ENCODE measurements at places on chromosomes 2 and 18.

DNA sequence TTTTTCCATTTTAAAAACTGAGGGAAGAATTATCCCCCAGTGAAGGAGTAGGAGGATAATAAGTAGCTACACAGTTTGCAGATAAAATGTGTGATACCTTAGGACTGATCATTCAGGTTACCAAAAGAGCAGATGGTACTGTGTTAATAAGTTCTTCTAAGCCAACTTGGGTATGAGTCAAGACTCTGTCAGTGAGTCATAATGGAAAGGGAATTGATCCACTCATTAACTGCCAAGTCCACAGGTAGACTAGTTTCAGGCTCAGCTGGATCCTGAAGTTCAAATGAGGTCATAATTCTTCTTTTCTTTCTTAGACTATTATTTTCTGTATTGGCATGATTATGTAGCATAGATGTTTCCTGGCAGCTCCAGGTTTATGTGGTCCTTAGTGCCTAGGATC lies 142.4 kb upstream of the ALPP start:
- no peak for DNase-seq

DNA sequence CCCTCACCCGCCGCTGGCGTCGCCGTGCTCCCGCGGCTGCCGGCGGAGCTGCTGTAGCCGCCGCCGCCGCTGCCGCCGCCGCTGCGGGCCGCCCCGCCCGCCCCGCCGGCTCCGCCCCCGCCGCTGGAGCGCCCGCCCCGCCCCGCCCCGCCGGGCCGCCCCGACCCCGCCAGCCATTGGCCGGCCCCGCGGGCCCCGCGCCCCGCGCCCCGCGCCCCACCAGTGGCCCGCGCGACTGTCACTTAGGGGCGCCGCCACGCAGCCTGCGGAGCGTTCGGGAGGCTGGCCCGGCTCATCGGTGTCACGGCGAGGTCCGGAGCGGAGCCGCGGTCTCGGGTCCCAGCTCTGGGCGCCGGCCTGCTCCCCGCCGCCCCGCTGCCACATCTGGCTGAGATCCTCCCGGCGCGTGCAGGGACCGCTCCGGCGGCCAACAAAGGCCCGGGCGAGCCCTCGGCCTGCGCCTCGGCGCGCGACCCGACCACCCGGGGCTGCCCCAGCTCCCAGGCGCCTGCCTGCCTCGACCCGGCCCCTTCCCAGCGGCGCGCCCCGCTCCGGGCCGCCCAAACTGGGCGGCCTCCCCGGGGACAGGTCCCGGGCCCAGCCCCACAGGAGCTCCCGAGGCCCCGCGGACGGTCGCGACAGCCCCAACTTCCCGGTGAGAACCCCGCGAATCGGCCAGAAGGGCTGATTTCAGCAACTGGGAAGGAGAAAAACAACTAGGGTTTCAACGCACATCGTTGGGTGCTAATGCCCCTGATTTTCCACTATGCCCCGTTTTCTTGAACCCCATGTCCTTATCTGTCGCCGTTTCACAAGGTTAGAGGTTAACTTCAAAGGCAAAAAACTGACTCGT lies at the start of gene MGAT4A:
Gene MGAT4A (minus strand): TSS at position 92 of the 853 bp plus-strand sequence. CDS start 4,800 bp downstream, outside the sequence.
- peak; percentile 76 for DNase-seq

DNA sequence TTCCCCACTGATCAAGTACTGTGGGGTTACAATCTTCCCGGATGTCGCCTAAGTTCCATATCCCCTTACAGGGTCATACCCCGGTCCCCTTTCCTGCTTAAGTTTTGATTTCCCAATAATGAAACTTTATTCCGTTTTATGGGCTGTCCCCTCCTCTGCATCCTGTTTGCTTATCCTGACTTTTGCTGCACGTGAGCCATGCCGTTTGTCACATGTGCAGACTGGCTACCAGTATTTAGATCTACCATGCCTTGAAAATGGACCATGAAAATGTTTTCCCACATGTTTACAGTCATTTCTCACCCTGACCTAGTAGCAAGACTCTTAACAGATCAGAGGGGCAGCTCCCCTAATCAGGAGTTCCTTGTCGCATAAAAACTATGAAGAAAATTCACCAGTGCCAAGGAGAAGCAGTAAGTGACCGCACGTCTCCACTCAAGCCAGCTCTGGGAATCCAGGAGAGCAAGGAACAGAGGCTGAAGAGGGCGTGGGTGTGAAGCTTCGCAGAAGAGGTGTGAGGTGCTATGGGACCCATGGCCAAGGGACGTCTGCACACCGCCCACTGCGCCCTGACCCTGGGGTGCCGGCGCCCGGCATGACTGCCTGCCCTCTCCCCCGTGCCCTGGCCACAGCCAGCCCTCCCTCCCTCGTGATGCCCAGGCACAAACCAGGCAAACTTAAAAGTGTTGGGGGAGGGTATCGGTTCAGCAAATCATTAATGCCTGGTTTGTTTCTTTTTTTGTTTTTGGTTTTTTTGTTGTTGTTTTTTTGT lies 440.8 kb upstream of the SALL3 start:
- no peak for DNase-seq

- no peak for DNase-seq
Measured at GRCh38 chr2:32484937-32485336, 128.1 kb downstream of the BIRC6 start.

GRCh38 chr2:48415836-48416515 lies 114.0 kb upstream of the STON1 start:
- no peak for DNase-seq

All from activated CD4-positive, alpha-beta T cell treated with anti-CD3 and anti-CD28 coated beads, Interleukin-2, amount 50 U/mL, for 1 hour (primary cell).